ENCODE measurements at places on chromosomes 3 and 15.

- no peak for DNase-seq
Measured at GRCh38 chr15:65956899-65957298, 87.6 kb downstream of the RAB11A start.

DNA sequence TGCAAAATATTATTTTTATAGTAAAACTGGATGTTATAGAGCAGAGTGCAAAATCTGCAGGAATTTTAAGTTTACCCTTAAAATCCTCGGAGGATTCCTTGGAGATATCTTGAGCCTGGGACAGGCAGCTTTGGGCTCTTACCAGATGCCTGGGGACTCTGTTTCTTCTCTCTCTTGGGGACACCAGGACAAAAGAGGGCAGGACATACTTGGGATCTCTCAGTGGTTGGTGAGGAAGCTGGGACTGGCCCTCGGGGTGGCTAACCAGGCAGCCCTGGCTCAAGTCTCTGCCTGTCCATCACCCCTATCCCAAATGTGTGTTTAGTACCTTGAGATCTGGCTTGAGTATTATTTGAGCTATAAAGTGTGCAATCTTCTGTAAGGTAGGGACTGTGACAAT, 38.6 kb downstream of the TKT start:
- no peak for DNase-seq

DNA sequence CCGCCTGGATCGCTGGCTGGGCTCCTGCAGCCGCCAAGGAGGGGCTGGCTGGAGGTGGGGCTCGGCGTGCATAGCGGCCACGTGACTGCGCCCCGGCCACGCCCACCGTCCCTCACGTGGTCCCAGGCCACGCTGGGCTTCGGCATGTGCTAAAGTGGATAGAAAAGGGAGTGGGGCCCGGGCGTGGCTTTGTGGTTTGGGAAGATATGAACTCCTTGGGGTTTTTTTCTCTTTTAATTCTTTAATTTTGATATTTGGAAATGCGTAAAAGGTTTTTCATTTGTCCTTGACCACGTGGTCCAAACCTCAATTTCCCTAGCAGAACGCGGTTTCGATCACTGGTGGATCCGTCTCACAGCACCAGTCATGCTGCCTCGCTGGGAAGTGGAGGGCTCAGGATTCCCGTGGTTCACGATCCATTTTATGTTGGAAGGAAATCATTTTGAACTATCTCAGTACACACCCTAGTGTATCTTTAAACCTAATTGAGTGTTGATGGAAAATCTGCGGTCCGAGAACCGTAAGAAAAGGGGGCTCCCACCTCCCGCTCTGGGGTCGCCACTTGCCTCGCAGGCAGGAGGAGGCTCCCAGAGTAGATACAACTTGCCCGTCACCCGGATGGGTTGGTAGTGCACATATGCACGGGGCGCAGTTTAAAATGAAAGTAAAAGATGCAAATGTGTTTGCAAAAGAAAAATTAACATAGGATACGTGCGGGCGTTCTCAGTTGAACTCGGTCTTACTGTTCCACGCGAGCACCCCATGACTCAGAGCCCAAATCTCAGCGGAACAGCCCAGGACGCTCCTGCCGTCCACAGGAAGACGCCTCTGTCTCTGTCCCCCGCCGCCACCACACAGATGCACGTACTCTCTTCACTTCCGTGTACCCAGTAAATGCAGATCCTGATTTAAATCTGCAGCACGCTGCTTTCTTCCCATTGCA, 141.9 kb downstream of the PGPEP1L start:
- DNase-seq = peak; percentile 85

DNA sequence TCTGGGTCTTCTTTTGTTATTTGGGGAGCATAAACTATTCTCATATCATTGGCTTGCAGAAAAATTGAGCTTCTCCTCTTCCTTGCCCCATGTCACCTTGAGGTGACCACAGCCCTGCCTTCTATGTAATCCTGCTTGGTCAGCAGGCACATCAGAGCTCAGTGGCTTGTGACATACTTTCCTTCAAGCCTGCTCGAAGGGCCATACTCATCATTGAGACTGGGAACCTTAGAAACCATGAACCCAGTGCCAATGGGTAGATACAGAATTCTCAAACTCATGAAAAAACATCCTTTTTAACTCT, 3.7 kb upstream of the CCR2 start:
- DNase-seq = no peak

GRCh38 chr15:72389231-72389630, 8.9 kb upstream of the TMEM202 start:
- no peak for DNase-seq

- DNase-seq = no peak
Measured at GRCh38 chr15:51970132-51970817, 1.3 kb downstream of the LEO1 start.

DNA sequence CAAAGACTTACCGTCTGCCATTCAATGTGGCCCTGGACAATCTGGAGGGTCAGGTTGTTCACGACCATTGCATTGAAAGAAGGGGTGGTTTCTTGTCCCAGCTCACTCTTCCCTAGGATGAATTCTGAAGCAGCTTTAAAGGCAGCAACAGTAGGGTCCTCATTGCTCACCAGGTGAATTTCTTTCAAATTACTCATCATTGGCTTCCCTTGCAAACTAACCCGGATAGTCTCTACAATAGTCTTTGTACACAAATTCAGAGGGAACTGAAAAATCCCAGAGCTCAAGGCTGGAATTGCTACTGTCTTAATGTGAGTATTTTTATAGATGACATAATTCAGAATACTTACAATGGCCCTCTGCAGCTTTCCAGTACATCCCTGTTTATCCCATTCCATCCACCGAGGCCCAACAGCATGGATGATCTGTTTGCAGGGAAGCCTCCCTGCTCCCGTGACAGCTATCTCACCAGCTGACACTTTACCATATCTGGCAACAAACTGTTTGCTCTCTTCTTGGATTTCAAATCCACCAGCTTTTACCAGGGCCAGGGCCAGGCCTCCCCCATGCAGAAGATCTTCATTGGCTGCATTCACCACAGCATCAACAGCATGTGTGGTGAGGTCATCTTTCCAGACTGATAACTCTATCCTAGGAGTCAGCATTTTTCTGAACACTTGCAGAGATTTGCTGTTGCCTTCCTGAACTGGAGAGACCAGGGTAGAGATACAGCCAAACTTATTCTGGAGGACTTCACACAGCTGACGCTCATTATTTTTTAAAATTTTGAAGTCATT, 8.6 kb downstream of the PARP9 start:
- no peak for DNase-seq

GRCh38 chr3:10421996-10422395, 83.4 kb downstream of the ATP2B2 start:
- DNase-seq = no peak

Data from activated CD8-positive, alpha-beta memory T cell treated with anti-CD3 and anti-CD28 coated beads for 24 hours (primary cell).